Activated naive CD8-positive, alpha-beta T cell treated with anti-CD3 and anti-CD28 coated beads, Interleukin-2, amount 50 U/mL, for 16 hours (primary cell): ENCODE measurements at places on chromosomes 13 and 19.

- no peak for DNase-seq
These were observed 27.8 kb upstream of the OR1M1 start for GRCh38 chr19:9058905-9059667.

GRCh38 chr13:53160211-53160610 is 131.6 kb downstream of the OLFM4 start:
- DNase-seq, result no peak

DNA sequence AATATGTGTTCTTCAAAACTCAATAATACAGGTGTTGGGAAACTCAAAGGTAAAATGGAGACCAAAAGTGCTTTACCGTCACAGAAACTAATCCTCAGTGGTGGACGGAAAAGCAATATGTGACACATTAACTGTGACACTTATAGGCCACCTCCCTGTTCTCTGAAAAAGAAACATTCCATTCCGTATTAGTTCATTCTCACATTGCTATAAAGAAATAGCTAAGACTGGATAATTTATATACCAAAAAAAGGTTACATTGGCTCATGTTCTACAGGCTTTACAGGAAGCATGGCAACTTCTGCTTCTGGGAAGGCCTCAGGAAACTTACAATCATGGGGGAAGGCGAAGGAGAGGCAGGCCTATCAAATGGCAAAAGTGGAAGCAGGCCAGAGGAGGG is 435.3 kb upstream of the HTR2A start:
- no peak for DNase-seq

- no peak for DNase-seq
These were observed 1.5 kb downstream of the AKT2 start for GRCh38 chr19:40283414-40284250.

DNA sequence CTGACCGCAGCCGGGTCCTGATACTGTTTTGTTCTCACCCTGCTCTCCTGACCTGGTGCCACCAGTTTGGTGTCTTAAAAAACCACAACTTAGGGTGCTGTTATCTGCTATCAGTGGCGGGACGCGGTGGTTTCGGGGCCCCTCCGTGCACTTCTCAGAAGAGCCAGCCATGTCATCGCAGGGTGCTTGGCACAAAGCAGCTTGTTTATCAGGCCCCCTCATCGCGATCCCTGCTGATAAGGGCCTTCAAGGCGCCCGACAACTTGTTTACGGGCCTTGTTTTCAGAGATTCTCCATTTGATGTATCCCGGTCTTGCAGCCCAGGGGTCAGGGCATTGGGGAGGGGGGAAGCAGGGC is 58.1 kb upstream of the KLF2 start:
- DNase-seq, result no peak

DNA sequence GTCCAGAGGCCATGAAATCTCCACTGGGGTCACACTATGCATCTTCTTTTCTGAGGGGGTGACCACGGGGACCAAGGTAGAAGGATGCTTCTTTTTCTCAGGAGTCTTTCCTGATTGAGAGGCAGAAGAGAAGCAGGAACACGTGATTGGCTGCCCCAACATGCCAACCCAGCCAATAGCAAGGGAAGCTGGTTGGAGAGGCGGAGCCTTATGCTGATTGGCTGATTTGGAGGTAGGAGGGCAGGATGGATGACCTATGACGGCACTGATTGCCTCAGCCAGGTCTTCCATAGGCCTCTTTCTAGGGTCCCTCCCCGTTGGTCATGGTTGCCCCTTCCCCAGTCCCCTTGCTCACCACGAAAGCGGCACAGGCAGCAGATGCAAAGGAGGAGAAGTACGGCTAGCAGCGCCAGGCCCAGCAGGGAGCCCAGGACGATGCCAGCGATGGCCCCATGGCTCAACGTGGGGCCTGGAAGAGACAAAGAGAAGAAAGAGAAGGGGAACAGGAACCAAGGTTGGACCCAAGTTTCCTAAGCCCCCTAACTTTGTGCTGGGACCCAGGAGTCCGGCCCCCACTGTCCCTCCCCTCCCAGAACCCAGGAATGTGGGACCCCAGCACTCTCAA is 8.0 kb downstream of the VSIG10L start:
- DNase-seq, result no peak

DNA sequence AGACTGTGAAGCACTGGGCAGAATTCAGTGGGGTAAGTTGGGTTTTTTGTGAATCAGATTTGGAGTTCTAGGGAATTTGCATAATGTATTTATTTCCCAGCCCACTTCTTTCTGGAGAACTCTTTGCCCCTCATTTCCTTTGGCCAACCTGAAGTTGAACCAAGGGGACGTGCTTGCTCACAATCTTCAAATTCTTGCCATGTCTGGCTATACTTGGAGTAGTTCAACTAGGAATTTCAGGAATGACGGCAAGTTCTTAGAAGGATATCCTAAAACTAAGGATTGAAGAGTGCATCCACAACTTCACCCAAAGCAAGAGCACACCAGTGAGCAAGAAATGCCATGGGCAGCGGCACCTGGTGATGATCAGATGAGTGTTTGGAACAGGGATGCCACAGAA is 88.5 kb downstream of the TEX26 start:
- no peak for DNase-seq

- no peak for DNase-seq
These were observed 1.1 kb downstream of the GJA3 start for GRCh38 chr13:20159646-20160305.

DNA sequence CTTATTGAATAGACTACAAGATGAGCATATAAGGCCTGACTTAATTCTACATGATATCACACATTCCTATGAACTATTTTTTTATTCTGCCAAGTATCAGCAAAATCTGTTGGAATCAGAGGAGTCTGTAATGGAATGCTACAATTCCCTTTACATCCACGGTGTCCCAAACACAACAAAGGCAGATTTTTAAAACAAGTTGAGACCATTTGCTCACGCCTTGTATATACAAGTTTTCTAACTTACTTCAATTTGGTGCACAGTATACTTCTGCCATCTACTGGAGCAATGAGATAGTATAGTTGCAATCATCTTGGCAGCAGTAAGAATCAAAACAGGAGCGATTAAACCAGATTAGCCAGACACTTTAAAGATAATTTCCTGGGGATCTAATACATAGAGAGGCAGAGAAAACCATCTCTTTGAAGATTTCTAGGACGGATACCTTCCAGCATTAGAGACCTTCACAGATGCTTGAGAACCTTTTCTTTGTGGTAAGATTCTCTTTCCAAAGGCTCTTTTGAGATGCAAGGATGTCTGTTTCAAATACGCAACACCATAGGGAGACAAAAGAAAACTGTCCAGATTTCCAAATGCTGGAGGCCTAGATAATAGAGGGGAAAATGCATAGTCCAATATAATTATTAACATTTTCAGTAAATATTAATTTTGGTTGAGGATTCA is 302.0 kb upstream of the MIR17HG start:
- no peak for DNase-seq

- no peak for DNase-seq
These were observed 734.9 kb upstream of the PCDH9 start for GRCh38 chr13:67964986-67965385.

GRCh38 chr19:12834976-12835757 is 788 bp upstream of the RTBDN start:
- DNase-seq, result no peak
